ENCODE measurements at places on chromosomes 11 and 22.

- no peak for DNase-seq
Measured at GRCh38 chr22:41915035-41915785, at the start of gene SHISA8. Gene SHISA8 (minus strand): TSS chr22:41915074. CDS start chr22:41914667, 407 bp downstream.

GRCh38 chr11:74634537-74634936, 42.2 kb downstream of the POLD3 start:
- peak; percentile 38 for DNase-seq

DNA sequence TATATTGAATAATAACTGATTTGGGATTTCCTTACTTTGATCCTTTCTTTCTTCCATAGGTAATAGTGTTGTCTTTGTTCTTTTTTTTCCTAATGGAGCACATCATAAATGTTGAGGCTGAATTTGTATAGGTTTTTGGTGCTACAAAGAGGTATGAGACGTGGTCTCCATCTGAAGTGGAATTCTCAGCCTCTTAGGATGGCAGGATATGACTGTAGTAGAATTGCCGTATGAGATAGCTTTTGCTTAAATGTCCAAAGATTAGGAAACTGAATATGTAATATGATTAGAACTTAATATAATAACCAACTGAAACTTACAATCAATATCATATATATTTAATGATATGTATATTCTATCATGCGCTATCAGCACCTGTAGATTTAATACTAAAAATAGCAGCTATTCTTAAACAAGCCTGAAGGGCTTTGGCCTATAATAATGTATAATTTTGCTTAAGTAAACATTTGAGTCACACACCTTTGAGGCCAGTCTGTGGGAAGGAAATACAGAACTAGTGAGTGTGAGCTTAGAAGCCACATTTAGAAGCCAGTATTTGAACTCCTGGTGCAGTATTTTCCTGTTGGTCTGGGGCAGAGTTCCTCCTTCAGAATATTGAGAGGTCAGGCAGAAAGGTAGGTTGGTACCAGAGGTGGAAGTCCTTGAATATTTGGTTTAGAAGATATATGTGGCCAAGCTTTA, 62.6 kb downstream of the SWAP70 start:
- DNase-seq: peak; percentile 68

GRCh38 chr11:57307666-57308270, 17.0 kb downstream of the TNKS1BP1 start:
- no peak for DNase-seq

DNA sequence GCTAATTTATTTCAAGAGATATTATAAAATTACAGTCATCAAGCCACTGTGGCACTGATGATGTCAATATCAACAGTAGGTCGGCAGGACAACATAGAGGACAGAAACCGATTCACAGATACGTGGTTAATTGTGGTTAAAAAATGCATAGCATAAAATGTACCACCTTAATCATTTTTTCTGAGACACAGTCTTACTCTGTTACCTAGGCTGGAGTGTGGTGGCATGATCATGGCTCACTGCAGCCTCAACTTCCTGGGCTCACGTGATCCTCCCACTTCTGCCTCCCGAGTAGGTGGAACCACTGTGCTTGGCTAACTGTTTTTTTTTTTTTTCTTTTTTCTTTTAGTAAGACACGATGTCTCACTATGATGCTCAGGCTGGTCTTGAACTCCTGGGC, 21.0 kb upstream of the TOLLIP start:
- DNase-seq: no peak

DNA sequence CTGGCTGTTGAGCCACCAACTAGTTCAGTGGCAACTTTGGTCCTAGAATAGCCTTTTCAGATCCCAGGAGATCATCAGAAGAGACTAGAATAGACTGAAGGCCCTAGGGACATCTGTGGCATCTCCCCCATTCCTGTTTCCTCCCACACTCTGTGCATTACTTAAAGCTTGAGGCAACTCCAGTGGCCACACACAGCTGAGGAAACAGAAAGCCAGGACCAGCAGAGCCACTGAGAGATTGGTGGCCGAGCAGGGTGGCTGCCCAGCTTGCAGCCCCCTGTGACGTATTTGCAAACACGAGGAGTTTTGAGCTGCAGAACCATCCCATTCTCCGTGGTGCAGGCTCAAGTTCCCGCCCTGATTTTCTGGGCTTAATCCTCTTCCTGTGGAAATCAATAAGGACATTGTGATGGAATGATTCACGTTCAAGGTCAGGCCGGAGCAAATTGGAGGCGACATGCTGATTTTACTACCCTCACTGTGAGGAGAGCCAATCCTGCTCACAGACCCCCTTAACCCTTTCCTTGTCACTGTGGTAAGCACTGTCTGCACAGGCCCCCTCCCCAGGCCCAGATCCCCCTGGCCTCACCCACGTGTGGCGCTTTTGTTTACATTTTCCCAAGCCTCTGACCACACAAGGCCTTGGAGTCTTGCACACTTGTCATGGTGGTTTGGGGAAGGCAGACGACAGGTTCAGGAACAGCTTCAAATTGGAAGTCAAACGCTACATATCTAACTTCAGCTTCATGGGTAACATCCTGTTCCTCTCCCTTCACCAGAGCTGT, 69.1 kb upstream of the MYOD1 start:
- no peak for DNase-seq

GRCh38 chr22:34812631-34813030, 253.3 kb upstream of the ISX start:
- no peak for DNase-seq

- DNase-seq: no peak
Measured at GRCh38 chr11:11171854-11172253, 181.2 kb downstream of the CSNK2A3 start.

- DNase-seq: no peak
Measured at GRCh38 chr22:48498526-48499331, 1328.9 kb downstream of the BRD1 start.

DNA sequence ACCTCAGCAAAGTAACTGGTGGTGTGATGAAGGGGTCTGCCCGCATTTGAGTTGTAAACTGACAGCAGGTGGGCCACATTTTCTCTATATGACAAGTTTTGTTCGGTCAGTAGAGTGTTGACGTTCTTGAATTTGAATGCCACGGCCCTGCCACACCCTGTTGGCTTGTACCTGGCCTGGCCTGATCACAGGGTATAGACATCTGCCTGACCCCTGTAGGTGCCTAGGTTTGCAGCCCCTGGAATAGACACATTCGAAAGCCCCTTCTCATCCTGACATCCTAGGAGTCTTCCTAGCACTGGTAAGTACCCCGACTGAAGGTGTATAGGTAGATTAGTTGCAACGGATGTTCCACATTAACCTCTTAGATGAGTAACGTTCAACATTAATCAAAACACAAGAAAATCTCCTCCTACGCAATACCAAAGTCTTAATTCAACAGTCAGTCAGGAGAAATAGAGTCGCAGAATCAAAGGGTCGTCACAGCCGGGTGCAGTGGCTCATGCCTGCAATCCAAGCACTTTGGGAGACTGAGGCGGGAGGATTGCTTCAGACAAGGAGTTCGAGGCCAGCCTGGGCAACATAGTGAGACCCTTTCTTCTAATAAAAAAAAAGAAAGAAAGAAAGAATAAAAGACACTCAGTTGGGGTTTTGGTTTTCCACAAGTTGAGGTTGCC, 43.6 kb upstream of the CD5 start:
- no peak for DNase-seq

DNA sequence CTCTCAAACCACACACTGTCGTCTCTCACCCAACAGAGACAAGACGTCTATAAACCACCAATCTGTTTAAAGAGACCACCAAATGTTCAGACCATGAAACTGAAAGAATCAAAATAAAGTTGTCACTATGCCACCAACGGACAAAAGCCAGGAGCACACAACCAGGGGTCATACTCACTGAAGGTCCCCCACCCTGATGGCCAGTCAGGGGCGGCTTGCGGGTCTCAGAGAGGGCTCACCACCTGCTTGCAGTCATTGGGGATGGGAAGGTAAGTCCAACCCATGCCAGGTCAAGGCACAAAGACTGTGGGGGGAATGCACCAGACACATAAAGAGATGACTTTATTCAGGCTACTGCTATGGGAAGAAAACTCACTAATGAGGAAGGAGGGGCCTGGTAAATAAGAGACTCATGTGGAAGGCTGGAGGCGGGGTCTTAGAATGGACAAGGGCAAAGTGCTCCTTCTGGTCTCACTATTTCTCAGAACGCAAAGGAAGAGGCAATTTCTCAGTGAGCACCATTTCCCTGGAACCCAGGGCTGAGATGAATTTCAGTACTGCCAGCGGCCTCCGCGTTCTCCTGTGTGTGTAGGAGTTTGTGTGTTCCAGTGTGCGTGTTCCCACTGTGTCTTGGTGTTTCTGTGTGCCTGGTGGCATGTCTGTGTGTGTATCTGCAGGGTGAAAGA, 17.3 kb downstream of the SCARF2 start:
- no peak for DNase-seq

- no peak for DNase-seq
Measured at GRCh38 chr11:10990160-10990559, 132.3 kb upstream of the ZBED5 start.

DNA sequence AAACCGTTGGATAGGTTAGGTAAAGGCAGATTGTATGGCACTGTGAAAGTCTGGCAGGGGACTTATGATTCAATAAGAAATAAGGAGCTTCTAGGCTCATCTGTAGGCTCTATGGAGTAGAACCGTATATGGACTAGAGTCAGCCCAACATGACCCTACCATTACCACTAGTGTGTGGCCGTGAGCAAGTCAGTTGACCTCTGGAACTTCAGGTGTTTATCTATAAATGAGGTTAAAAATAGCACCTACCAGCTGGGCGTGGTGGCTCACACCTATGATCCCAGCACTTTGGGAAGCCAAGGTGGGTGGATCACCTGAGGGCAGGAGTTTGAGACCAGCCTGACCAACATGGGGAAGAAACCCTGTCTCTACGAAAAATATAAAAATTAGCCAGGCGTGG, 4.4 kb downstream of the HINFP start:
- no peak for DNase-seq

DNA sequence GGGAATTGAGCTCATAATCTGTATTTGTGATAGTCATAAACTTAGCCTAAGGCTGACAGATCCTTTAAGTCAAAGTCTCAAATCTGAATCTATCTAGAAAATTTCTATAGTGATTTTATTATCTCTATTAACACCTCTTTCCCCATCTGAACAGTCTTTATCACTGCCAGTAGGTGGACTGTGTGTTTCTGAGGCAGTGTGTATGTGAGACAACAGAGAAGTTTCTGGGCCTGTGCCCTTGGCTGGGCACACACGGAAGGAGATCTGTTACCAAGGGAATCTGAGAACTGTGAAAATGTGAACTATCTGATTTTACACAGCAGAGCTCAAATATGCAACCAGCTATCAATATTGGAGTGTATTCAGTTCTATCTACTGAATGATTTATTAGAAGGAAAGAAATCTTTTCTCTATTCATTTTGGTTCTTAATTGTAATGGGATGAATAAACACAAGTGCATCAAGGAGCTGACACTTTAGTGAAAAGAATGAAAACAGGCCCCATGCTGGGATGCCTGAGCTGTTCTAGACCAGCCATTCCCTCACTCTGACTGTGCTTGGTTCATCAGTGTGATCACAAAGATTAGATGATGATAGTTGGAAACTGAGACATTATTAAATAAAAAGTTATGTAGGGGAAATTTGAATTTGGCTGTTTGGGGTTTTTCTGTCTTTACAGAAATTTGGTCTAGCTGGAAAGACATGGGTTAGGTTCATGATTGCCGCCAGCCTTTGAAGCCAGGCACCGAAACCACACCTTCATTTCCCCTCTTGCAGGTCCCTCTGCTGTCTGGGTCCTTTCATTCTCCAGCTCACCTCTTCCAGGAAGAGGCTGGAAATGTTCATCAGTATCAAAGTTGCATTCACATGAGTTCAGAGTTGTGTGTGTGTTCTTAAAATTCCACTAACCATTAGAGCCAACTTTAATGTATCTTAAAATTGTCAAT, 68.1 kb downstream of the LIF start:
- DNase-seq: no peak

- no peak for DNase-seq
Measured at GRCh38 chr11:36041988-36042611, 98.2 kb downstream of the LDLRAD3 start.

GRCh38 chr11:76601272-76601671, 69.3 kb downstream of the LRRC32 start:
- DNase-seq: no peak

- no peak for DNase-seq
Measured at GRCh38 chr11:36380296-36381014, 84.4 kb downstream of the PRR5L start.

GRCh38 chr11:13046637-13047570, 37.8 kb downstream of the RASSF10 start:
- DNase-seq: no peak

DNA sequence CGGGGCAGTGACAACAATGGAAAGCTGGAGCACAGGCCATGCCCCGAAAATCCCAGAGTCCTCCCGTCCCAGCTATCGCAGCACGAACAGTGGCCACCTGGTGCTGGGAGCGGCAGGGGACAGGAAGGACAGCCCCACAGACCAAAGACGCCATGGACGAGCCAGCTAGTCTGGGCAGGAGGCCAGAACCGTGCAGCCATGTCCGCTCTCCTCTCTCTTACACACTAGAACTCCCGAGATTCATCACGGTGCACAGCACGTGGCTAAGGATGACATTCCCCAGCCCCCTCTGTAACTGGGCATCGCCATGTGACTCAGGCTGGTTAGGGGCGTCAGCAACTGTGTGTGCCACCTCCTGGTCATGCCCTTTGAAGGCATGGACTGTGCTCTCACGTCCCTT, 4.6 kb downstream of the CDPF1 start:
- DNase-seq: no peak

DNA sequence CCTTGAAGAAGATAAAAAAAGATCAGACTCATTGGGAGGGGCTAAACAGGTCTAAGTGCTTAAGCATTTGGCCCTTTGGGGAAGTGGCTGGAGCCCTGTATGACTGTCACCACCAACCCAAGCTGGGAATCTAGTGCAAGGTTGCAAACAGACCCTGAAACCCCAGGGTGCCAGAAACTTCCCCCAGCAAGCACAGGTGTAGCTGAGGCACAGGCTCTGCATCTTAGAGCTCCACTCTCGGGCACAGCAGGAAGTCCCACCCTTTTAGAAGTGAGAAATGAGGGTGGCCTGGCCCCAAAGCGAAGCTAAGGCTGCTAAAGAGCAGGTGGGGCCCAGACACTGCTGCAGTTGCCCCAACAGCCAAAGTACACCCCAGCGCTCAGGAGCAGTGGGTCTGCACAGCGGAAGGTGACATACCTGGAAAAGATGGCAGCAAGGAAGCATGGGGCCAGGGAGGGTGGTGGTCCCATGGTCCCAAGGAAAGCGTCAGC, 5.8 kb upstream of the KDM2A start:
- DNase-seq: no peak

DNA sequence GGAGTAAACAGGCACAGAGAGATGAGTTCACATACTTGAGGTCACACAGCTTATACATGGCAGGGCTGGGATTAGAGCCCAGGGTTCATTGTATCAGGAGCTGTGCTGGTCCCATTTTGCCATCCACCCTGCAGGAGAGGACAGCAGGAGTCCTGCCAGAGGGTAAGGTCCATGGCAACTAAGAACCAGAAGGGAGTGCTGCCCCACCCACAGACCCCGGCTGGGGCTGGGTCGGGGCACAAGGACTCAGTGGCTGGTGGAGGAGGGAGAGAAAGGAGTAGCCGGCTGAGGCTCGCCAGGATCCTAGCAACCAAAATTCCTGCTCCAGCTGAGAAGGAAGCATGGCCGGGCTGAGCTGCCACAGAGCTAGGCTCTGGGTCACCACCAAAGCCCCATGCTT, 25.9 kb upstream of the TP53I11 start:
- no peak for DNase-seq

- DNase-seq: no peak
Measured at GRCh38 chr11:16356057-16356760, at the start of gene SOX6. Gene SOX6 (minus strand): TSS chr11:16356546. CDS start chr11:16341248, 15,298 bp downstream.

Measured in non-pigmented ciliary epithelial cell (primary cell).